Motor neuron (in vitro differentiated cells): ENCODE measurements at places on chromosomes 2 and 18. TPM values are rescaled to one million over a fixed set of nuclear protein-coding genes. Genes with fewer than 3 reads are reported as not detected.
A peak's percentile ranks its signal among the peaks of the same experiment; 100 is the strongest.

GRCh38 chr18:69916412-69916811 is 31.3 kb downstream of the CD226 start:
- no peak for ATAC-seq

GRCh38 chr2:20526708-20527107 is 79.8 kb downstream of the RHOB start:
- no peak for ATAC-seq

GRCh38 chr2:96088340-96089335 is 27.7 kb downstream of the ADRA2B start:
- no peak for ATAC-seq

DNA sequence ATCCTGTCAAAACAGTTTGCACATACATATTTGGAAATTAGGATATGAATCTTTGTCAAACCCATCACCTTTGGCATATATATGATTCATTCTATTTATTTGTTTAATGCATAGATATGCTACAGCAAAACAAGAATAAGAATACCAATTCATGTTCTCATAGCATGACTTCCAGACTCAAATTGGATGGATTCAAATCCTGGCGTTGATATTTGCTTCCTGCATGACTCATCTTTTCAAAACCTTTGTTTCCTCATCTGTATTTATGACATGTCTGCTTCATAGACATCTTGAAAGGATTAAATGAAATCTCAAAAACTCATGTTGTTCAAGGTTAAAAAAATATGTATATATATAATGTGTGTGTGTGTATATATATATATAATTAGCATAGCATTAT is 261.3 kb downstream of the MBD5 start:
- no peak for ATAC-seq

DNA sequence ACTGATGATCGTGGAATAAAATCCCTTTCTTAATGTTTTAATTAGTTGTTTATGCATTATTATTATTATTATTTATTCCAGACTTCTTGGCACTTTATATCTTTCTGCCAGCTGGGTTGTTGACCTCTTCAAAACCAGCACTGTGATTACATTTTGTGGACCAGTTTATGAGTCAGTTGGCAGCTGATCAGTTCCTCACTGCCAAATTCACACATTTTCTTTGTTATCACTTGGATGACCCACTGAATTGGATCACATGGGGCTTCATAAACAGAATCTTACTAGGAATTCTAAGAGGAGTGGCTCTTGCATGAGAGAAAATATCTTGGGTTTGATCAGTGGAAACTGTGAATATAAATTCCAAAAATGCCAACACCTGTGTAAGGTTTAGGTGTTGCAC is 321.8 kb upstream of the SPRED2 start:
- no peak for ATAC-seq

- no peak for ATAC-seq
These were observed 265.3 kb downstream of the CYP26B1 start for GRCh38 chr2:71882236-71882946.

- no peak for ATAC-seq
These were observed 36.5 kb upstream of the DARS1 start for GRCh38 chr2:136021976-136022375.

DNA sequence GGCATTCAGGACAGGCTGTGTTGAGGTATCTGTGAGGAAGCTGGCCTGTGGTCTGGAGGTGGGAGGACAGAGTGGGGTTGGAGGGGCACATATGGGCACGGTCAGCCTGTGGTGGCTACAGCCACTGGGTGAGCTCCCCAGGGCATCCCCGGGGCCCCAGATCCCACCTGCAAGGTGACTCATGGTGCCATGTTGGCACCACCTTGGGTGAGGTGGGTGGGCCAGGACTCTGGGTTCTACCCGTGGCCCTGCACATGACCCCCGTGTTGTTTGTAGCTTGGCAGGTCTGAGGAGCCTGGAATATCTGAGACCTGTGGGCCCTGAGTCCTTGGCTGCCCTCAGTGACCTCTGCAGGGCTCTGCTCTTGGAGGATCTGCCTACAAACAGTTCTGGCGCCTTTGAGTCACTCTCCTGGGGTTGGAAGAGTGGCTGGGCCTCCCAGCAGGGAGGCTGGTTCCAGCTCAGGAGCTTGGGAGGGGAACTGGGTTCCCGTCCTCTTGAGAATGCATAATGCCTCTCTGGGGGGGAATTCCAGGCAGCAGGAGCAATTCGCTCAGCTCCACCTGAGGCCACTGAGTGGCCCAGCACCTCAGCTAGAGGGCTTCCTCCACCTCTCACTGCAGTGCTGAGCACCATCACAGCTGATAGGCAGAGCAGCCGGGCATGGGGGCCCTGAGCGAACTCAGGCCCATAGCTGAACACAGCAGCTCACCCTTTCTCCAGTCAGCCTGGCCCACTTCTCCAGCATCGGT is 105.1 kb downstream of the DYSF start:
- peak; percentile 70 for ATAC-seq

GRCh38 chr2:33735096-33735495 is 136.0 kb upstream of the FAM98A start:
- no peak for ATAC-seq

DNA sequence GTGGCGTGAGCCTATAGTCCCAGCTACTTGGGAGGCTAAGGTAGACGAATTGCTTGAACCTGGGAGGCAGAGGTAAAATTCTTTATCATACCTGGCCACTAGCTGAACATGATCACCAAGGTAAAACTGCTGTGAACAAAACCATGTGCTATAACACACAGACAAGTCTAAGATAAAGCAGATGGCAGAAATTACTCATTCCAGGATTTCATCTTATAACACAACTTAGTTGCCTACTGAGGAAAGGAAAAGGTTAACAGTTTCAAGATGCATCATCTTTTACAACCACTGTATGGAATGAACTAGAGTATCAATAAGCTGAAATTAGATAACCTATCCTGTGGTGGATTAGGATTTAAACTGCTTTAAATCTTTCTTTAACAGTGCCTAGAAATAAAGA is 8.3 kb downstream of the ARL5A start:
- no peak for ATAC-seq

GRCh38 chr2:171668183-171668582 is 19.1 kb upstream of the DYNC1I2 start:
- ATAC-seq: no peak

The UGT1A4 gene
- total RNA-seq: 0.10 TPM in 1 of 2 replicates, not detected in the other

DNA sequence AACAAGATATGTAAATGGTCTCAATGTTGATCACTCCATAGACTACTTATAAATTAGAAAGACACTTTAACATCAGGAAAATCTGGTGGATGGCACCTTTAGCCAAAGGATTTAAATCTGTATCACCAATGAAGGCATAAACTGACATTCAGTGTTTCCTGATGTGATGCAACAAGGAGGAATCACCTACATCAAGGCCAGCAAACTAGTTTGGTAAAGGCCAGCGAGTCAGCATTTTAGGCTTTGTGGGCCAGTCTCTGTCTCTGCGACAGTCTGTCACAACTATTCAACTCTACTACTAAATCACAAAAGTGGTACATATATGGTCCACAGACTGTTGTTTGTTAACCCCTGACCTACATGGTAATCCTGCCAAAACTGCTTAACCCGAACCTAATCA is 33.3 kb downstream of the C2orf76 start:
- no peak for ATAC-seq

DNA sequence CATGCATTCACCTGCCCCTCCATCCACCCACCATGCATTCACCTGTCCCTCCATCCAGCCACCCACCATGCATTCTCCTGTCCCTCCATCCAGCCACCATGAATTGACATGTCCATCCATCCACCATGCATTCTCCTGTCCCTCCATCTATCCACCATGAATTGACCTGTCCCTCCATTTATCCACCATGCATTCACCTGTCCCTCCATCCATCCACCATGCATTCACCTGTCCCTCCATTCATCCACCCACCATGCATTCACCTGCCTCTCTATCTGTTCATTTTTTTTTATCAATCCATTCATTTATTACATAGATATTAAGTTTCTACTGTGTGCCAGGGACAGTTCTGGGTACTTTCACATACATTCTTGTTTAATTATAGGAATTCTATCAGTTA is 69.2 kb downstream of the MYCN start:
- no peak for ATAC-seq

GRCh38 chr2:39160982-39161381 is 40.1 kb upstream of the SOS1 start:
- ATAC-seq: no peak

- ATAC-seq: no peak
These were observed 28.8 kb downstream of the TANC1 start for GRCh38 chr2:158997037-158997790.

The GRHL1 gene
- total RNA-seq: 3.4 and 3.6 TPM in 2 replicates
